ENCODE measurements at places on chromosomes 11 and 22.

- DNase-seq, result no peak
Measured at GRCh38 chr11:45152740-45153595, 6.5 kb downstream of the PRDM11 start.

DNA sequence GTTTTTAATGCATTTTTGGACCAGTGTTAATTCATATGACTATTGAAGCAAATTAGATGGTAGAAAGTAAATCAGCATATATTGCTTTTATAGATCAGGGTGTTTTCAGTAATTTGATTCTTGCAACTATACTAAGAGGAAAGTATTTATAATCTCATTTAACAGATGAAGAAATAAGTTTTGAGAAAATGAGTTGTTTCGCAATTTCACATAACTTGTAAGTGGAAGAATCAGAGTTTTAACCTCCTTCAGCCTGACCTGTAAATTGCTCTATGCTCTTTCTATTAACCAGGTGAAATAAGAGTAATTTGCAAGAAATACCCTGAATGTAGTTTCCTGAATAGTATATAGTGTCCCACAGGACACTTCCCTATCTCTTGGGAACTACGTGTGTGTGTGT, 1106.8 kb upstream of the RAG2 start:
- no peak for DNase-seq

GRCh38 chr11:36693139-36693843, 95.3 kb upstream of the RAG2 start:
- DNase-seq, result no peak

GRCh38 chr22:35521358-35522224, 19.0 kb upstream of the RASD2 start:
- no peak for DNase-seq

DNA sequence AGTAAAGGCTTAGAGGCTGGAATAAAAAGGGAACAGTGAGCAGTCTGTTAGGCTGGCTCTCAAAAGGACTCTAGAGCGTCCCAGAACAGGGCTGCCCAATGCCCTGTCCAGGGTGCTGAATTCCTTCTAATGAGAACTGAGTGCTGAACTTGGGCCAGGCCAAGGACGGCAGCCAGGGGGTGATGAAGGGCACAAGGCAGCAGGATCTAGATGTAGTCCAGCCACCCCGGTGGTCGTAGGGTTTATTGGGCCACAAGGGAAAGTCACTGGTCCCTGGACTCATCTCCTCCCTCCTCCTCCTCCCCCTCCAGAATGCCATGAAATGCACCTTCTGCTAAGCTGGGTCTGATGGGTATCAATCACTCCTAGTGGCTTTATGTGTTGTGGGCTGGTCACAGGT, 19.2 kb downstream of the NPTXR start:
- peak; percentile 70 for DNase-seq

- DNase-seq, result no peak
Measured at GRCh38 chr11:116030697-116031331, 526.6 kb upstream of the CADM1 start.

GRCh38 chr11:19241260-19242178, 774 bp upstream of the E2F8 start:
- DNase-seq, result peak; percentile 69

GRCh38 chr11:59981106-59981770, 17.4 kb downstream of the OOSP4A start:
- DNase-seq, result no peak

DNA sequence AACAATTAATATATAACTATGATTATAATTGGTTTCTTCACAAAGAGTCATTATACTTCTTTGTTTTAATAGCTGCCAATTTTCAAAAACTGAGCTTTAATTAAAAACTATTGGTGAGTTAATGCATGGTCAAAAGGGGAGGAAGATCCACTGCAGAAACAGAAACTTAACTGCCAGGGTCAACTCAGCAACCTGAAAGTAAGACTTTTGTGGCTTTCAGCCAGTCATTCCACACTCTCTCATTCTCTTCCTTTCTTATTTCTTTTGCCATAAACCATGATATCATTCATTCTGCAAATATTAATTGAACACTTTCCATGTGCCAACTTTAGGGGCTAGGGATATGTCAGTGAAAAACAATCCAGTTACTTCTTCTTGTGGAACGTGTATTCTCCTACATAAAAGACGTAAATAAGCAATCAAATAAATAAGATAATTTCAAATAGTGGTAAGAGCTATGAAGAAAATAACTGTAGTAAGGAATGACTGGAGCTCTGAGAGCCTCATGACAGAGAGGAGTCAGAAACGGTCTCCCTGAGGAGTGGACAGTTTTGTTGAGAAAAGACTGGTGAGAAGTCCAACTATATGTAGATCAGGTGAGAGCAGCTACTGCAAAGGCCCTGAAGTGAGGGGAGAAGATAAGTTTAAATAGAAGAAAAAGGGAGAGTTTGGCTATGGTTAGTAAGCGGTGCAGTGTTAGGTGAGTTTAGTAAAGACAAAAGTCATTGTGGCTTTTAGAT, 130.5 kb downstream of the GRIA4 start:
- no peak for DNase-seq

DNA sequence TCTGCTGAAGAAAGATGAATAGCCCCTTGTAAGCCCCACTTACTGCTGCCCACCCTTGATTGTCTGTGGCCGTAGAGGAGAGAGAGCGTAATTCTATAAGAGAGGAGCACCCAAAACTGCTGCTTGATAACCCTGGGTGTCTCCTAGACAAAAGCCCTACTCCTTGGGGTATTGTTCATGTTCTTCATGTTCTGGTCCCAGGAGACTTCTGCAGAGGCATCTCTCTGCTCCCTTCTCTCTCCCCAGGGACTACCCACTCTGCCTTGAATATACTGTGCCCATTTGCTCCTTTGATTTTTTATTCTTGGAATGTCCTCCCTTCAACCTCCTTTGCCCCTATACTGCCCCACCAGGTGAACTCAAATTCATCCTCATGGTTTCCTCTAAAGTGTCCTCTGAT, 417.8 kb upstream of the CADM1 start:
- DNase-seq, result no peak

DNA sequence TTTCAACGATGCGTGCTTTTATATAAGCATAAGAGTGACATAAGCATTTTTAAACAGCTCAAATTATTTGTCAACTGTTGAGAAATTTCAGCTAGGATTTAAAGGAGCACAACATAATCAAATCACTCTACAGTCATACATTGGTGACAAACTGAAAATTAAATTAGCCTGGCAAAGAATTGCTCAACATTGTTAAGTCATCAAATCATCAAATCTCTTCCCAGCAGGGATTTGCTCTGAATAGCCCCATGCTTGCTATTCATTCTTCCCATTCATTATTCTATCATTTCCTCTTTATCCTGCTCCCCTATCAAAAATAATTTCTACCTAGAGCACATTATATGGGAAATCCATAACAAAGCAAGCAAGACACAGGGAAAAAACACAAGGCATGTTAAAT, 198.7 kb upstream of the LUZP2 start:
- no peak for DNase-seq

- no peak for DNase-seq
Measured at GRCh38 chr22:38549101-38549894, 20.7 kb downstream of the DMC1 start.

GRCh38 chr11:66881927-66882452, 25.1 kb downstream of the LRFN4 start:
- no peak for DNase-seq

- no peak for DNase-seq
Measured at GRCh38 chr11:31619980-31620379, 110.4 kb downstream of the ELP4 start.

- no peak for DNase-seq
Measured at GRCh38 chr11:37353192-37353591, 755.2 kb upstream of the RAG2 start.

GRCh38 chr11:838441-839279, 3.7 kb downstream of the POLR2L start:
- DNase-seq, result no peak

DNA sequence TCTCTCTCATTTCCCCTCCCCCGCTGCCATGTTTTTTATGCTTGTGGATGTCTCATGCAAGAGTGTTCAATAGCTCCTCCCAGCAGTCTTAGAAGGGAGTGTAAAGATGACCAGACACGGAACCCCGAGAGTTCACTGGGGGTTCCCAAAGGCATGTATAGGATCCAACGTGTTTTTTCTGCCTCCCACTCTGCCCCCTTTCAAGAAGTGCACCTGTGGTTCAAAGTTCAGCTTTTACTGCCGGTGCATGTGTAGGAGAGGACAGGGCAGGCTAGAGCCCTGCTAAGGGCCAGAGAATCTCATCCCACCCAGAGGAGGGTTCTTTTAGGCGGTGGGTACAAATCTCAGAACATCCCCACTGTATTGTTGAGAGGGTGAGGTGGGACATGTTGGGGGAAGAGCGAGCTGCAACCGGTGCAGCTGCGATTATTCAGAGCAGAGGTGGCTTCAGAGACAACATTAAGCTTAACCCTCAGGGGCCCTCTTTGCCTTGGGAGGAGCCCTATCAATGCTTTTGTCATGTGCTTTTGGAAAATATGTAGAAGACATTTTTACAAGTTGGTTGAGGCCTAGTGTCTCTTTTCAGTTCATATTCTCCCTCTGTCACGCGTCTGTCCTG, 14.5 kb downstream of the MIF start:
- DNase-seq, result no peak

DNA sequence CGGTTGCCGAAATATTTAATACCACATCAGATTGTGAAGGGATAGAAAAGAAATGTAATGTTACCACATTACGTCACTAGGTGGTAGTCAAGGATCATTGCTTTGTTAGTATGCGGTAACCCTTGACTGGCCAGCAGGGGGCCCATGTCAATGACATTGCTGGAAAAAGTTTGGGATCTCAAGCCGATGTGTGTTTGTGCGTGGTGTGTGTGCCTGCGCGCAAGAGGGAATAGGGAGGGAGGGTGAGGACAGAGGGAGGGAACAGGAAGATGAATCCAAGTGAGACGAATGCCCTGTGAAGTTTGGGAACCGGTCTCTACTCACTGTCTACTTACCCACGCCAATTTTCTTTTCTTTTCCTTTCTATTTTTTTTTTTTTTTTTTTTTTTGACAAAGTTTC, 10.7 kb upstream of the MRGPRX2 start:
- peak; percentile 83 for DNase-seq

DNA sequence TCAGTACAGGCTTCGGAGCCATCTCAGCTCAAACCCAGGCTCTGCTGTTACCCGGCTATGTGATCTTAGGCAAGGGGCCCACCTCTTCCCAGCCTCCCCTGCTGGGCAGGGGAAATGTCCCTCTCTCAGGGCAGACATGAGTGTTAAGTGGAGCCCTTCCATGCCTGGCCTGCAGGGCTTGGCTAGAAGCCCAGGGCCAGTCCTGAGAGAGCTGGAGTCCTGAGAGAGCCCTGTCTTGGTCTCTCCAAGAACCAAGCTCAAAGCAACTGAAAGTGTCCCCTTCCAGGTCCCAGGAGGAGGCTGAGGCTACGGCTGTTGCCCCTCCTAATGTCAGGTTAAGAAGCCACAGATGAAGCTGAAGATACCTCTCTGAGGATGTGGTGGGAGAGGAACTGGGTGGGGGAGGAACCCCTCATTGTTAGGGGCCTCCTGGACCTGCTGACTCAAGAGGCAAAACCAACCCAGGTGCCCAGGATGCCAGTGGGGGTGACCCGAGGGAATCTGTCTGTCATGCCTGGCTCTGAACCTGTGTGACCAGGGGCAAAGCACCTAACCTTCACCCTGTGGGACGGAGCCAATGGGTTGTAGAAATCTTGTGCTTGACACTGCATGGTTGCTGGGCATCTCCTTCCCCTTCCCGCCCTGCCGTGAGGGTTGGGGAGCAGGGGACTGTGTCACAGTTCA, 4.2 kb downstream of the ZP1 start:
- peak; percentile 23 for DNase-seq

DNA sequence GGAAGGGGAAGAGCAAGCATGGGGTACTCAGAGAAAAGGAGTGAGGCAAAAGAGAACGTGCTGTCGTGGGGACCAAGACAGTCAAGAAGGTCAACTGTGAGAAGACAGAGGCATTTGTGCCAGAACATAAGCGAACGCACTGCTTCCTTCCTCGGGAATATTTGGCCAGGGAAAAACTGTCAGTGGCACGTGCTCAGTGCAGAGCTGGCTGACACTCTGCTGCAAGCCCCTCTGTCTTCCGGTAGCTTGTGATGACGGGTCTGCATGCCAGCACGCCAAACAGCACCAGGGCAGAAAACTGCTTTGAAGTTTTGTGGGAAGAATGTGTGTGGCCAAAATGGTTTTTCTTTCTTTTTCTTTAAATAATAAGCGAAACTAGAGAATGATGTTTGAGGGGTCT, 60.6 kb downstream of the SMCO4 start:
- no peak for DNase-seq

DNA sequence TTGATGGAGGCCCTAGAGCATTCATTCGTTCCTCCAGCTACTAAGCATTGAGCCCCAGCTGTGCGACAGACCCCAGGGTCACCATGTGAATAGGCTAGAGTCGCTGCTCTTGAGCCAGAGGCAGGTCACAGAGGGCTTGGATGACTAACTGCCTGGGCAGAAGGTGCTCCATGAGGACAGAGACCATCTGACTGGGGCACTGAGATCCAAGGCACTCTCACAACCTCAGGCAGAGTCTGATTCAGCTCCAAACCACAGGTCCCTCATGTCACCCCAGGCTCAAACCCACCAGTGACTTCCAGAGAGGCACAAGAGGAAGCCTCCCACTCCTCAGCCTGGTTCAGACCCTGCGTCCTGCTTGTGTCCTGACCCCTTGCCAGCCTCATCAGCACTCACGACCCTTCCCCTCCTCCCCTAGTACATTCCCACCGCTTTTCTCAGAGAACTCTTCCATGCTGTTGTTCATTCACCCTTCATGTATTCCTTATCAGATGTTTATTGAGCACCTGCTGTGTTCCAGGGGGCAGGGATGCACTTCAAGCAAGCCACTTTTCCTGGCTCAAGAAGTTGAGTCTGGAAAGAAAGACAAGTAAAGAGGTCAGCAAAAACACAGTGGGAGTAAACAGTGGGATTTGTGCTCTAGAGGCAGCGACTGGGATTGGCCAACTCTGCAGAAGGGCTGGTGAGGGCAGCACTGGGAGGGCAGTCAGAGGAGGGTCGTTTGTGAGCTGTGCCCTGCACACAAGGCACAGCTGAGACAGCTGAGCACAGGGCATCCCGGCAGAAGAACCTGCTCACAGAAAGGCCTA, 9.3 kb downstream of the OAF start:
- no peak for DNase-seq

GRCh38 chr11:131217313-131218310, 152.8 kb upstream of the NTM start:
- DNase-seq, result peak; percentile 28

DNA sequence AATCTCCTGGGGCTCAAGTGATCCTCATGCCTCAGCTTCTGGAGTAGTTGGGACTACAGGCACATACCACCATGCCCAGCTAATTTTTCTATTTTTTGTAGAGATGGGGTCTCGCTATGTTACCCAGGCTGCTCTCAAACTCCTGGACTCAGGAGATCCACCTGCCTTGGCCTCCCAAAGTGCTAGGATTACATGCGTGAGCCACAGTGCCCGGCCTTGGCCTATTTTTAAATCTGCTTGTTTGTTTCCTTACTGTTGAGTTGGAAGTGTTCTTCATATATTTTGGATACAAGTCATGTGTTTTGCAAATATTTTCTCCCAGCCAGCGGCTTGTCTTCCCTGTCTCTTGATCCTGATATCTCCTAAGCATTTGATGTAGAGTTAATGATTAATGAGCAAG, 5.0 kb downstream of the PARVB start:
- no peak for DNase-seq

GRCh38 chr11:85316967-85317366, 310.2 kb downstream of the DLG2 start:
- no peak for DNase-seq

GRCh38 chr11:3896644-3897043, 41.2 kb downstream of the STIM1 start:
- no peak for DNase-seq
